ENCODE measurements at places on chromosomes 12 and 14.
A peak's percentile ranks its signal among the peaks of the same experiment; 100 is the strongest.

- DNase-seq: peak; percentile 83
Observed at GRCh38 chr14:69242311-69243224, 17.4 kb upstream of the GALNT16 start.

DNA sequence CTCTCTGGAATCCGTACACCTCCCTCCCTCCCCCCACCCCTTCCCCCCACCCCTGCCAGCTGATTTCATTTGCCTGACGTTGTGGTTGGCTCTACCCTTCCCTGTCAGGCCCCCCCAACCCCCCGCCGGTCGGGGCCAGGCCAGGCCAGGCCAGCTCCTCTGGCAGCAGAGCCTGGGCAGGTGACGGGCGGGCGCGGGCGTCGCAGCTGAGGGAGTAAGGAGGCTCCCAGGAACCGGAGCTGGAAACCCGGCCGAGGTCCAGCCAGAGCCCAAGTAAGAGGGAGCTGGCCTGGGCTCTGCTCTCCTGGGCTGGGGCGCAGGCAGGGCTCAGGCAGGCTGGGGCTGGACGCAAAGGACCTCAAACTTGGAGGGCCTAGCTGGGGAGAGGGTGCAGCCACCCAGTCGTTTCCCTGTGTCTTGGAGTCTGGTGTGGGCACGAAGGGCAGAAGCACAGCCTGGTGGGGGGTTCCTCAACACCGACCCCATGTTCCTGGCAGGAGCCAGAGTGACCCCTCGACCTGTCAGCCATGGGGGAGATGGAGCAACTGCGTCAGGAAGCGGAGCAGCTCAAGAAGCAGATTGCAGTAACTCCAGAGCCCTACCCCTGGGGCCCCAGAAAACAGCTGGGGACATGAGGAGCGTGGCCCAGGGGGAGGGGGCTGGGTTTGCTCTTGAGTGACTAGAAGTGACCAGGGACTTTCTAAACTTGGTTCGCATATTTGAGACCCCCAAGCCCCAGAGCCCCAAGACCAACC is at the start of gene GNB3:
Gene GNB3 (plus strand): TSS at position 165 of the 755 bp plus-strand sequence. CDS start 363 bp downstream, at position 528.
- no peak for DNase-seq

DNA sequence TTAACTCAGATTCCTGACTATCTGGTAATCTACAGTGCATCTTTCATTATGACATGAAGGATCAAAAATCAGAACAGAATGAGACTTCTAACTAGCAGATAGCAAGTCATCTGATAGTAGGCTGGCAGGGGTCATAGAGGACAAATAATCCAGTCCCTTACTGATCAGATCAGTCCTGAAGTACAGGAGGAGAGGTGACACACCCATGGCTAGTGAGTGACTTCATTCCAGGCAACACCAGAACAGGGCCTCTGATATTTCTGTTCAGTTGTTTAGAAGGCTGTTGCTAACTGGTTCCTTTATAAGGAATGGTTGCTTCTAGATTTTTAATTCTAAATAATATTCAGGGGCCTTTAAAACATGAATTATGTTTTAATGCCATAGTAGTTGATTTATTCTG is 222.1 kb downstream of the NTF3 start:
- no peak for DNase-seq

GRCh38 chr12:50839042-50839441 is 3.7 kb upstream of the TMPRSS12 start:
- DNase-seq: no peak

GRCh38 chr14:68106456-68106855 is 286.9 kb downstream of the RAD51B start:
- DNase-seq: no peak
